NCI-H1930 (cell line): ENCODE measurements at places on chromosomes 7 and 10.

DNA sequence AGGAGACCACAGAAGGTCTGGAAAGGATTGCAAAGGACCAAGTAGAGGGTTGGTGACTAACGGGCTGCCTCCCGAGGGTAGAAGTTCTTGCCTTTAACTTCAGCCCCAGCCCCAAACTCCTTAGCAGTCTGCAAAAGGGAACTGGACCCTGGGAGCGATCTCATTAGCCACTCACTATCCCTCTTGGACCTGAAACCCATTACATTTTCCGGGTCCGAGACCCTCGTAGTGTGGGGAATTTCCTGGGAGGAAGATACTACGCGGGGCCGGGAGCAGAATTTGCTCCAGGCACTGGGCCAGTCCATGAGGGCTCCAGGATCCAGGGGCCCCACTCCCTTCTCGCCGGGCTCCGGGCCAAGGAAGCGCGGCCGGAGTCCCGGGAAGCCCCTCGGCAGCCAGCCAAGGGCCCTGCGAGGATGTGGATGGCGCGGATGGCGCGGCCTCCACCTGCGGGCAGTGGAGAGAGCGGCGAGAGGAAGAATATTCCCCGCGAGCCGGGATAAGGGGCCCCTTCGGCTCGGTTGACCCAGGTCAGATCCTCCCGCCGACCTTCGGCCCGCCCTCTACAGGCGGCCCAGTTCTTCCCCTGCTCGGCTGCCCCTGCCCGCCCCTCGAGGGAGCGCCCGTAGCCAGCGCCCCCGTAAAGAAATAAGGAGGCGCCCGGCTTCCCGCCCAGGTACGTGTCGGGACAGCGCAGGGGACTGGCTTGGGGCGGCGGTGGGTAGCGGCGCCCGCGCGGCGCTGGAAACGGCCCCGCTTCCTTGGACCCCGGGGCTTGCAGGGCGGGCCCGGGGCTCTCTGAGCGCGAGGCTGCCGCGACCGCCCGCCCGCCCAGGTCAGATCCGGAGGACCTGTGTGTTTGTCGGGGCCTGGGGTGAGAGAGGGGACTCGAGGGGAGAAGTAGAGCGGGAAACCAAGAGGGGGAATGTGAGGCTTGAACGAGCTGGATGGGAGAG, at the start of gene MYO3A:
TSS of gene MYO3A (plus strand) at position 577 of the 956 bp plus-strand sequence. CDS start 17,882 bp downstream, outside the sequence.
- no peak for DNase-seq

- DNase-seq, result no peak
These were observed 62.0 kb downstream of the GNAT3 start for GRCh38 chr7:80449836-80450235.

DNA sequence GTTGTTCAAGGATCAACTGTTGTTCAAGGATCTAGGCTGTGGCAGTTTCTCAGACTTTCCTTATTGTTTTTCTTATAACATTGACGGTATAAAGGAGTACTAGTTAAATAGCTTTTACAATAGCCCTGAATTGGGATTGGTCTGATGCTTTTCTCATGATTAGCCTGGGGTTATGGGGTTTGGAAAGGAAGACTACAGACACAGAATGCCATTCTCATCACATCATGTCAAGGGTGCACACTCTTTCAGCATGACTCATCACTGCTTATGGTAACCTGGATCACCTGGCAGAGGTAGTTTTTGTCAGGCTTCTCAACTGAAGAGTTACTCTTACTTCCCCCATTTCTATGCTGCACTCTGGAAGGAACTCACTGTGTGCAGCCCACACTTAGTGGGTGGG, 194.2 kb upstream of the NPSR1 start:
- no peak for DNase-seq

GRCh38 chr10:96986200-96986856, 154.2 kb downstream of the LCOR start:
- DNase-seq, result no peak

- DNase-seq, result no peak
These were observed 126.7 kb downstream of the SORCS3 start for GRCh38 chr10:104767745-104768144.

DNA sequence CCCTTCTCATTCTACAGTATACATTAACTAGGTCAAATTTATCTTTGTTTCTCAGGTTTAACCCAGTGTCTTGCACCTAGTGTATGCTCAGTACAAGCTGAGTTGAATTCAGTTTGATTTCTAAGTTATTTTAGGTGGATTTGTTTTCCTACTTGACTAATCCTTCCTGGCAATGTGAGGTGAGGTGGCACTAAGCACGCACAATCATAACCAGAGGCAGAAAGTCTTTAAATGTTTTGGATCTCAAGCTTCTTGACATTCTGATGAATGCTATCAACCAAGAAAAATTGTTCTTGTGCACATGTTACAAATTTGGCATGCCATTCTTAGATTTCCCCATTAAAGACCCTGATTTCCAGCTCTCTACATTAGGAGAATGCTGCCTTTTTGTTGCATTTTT, 3.2 kb downstream of the BZW2 start:
- no peak for DNase-seq
